ENCODE measurements at places on chromosomes 6 and 20.

GRCh38 chr6:28768187-28768913 lies 155.4 kb downstream of the TRIM27 start:
- no peak for DNase-seq

- DNase-seq, result no peak
Observed at GRCh38 chr6:36020154-36020553, 4.3 kb downstream of the SLC26A8 start.

GRCh38 chr6:161254464-161255253 lies 19.2 kb downstream of the AGPAT4 start:
- no peak for DNase-seq

- DNase-seq, result no peak
Observed at GRCh38 chr6:50666089-50666488, 47.2 kb upstream of the TFAP2D start.

- no peak for DNase-seq
Observed at GRCh38 chr20:52937591-52938100, 34.5 kb upstream of the TSHZ2 start.

GRCh38 chr20:54256202-54256601 lies 48.3 kb downstream of the PFDN4 start:
- DNase-seq, result no peak

- no peak for DNase-seq
Observed at GRCh38 chr6:89950879-89951391, 56.7 kb downstream of the GJA10 start.

DNA sequence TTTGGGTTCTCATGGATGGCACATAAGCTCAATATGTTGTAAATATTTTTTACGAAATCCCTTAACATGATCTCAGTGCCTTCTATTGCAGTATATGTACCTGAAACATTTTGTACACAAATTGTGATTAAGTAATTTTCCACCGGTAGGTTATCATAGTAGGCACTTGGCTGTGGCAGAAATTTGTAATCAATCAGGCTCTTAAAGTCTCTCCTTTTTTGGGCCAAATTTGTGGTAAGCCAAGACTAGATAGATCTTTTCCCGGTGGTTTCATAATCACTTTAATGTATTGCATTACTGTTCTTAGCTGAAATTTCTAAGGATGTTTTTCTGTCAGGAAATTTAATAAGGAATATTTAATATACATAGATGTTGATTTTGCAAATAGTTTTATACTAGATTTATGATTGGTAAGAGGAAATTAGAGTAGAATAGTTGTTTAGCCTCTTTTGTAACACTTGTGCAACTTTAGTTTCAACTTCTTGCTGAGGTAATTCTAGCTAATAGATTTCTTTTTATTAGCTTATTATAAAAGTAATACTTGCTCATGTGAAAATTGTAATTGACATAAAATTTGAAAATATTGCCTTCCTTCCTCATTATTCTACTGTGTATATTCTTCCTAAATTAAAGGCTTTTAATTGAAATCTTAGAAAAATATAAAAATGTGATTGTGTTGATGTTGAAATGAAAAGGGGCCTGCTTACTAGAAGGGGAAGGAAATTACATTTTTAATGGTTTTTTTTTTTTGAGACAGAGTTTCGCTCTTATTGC lies 3.2 kb downstream of the PCMT1 start:
- no peak for DNase-seq

DNA sequence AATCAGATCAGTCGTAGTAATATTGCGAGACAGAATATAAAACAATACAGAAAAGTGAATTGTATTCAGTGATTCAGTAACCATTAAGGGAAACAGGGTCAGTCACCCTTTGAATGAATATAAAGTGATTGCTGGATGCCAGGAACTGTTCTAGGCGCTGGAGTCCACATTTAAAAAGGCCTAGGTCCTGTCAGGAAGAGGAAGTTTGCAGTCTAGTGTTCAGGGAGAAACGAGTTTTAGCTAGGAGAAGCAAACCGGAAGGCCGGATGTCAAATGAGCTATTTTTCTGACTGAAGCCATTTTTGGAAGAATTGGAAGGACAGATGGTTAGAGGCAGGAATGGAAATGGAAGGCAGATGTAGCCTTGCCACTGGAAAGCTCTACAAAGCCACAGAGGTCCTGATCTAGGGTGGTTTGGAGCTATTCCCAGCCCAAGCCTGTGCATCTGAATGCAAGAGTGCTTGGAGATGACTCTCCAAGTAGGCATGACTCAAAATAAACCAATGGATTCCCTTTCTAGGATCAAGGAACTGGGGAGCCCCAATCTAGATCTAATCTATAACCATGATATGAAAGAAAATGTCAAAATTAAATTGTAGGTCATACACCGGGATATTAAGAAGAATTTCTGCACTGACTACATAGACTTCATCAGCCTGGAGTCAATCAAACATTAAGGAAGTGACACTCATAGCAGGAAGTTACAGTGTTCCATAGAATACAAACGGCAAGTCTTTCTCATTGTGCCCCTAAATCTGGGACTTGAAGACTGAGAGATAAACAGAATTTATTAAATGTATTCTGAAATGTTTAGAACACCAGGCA lies 36.8 kb upstream of the CDKAL1 start:
- no peak for DNase-seq

DNA sequence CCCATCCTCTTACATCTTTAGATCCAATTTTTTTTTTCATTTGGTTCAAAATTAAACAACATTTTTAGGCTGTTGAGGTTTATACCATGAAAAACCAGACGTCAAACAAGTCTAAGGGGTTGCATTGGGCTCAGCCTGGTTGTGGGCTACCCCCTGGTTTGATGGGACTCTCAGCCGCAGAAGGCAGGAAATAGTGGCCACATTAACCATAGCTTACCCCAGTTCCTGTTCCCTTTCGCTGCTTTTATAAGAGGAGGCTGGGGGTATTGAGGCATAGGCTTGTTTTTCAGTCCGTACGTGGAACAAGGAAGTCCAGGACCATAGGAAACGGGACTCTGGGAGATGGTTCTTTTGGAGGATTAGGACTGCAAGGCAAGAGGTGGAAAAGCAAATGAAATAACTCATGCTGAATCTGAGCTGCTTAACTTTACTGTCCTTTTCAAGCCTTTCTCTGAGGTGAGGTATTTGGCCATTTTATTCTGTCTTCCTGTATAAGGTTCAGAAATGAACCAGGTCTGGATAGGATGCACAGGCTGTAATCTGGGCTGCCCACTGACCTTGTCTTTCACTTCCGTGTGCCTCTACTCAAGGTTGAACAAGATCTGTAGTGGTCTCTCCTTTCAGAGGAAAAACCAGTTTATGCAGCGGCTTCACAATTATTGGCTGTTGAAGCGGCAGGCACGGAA lies 7.7 kb downstream of the BRPF3 start:
- DNase-seq, result no peak

DNA sequence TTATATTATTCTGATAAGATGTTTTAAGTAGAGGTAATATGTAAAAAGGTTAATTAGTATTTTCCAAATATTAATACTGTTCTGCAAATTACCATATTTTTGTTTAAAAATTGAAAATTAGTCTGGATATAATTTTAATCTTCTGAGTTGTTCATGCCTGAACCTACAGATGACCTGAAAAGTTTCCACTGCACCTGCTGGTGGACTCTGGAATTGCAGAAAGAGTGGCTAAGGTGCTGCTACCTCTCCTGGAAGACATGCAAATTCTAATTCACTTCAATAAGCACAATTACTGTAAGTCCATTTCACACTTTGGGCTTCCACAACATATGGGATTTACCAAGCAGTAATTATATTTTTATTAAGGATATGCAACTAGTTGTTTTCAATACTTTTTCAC lies 77.7 kb upstream of the OLIG3 start:
- no peak for DNase-seq

- no peak for DNase-seq
Observed at GRCh38 chr6:72032086-72032485, 145.7 kb downstream of the RIMS1 start.

DNA sequence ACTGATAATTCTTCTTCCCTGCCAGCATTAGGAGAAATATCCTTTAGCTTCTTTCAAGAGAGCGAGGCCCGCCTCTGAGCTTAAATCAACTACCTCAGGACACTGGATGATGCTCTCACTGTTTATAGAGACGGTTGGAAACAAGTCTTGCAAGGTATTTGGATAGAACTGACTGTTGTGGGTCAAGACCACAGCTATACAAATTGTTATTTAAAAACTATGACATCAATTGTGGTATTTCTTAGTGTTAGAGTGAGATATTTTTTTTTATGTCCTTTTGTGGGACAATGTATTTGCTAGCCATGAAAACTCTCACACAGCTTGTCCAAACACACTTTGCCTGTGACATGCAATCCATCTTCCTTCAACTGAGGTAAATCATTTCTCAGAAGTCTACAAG lies 136.3 kb upstream of the PHACTR1 start:
- DNase-seq, result no peak

DNA sequence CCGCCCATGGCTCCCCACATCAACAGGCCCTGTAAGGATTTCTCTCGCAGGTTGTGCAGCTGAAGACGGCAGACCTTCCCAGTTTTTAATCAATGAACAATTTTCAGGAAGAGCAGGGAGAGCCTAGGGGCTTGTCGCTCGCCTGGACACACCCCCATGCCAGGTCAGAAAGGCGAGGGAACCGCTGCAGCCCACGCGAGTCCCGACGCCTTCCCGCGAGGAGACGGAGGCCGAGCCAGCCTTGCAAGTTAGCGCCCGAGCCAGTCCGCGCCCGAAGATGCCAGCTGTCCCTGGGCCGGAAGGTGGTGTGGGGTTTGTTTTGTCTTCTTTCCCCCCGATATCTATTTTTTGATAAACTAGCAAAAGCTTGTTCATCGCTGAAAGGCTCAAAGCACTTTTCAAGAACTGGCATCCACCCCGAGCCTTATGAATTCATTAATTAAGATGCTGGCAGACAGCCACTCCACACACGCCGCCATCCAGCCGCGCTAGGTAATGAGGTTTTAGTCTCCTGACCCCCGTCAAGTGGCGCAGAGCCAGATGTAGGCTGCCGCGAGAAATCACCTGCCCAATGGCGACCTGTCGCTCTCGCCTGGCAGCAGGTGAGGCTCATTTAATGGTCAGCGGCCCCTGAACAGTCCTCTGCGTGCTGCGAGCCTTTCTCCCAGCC lies 6.6 kb downstream of the CCDC167 start:
- DNase-seq, result no peak

DNA sequence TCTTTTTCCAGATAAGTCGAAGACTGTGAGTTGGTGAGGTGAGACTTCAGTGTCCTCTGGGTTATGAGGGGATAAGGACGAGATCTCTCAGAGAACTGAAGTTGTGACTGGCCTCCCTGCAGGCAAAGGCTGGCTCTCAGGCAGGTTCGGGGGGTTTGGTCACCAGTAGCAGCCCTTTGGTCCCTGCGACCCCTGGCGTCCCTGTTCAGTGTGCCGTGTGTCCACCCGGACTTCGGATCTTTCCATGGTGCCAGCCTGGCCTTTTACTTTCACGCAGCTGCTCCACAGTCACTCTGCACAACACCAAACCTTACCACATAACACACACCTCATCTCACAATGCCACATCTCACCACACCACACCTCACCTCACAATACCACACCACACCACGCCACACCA lies 131.9 kb downstream of the ERMARD start:
- no peak for DNase-seq

GRCh38 chr6:113731541-113731940 lies 125.6 kb upstream of the MARCKS start:
- no peak for DNase-seq

GRCh38 chr6:18246205-18246604 lies 18.1 kb downstream of the DEK start:
- no peak for DNase-seq

DNA sequence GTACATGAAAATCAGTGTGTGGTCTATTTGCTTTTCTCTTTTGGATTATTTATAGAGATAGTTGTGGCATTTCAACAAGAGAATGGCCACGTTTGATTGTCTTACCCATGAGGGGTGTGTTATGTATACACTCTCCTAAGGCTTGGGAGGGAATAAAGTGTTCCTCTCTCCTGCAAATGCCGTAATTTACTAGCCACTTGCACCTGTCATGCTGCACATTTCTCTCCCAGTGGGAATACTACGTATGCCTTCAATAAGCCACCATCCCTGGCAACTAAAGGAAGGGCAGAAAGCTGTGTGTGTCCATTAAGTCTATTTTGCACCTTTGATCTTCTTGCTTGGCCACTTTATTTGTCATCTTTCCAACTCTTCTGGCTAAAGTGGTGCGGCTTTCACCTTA lies 541.2 kb downstream of the QKI start:
- no peak for DNase-seq

GRCh38 chr20:60465993-60466686 lies 507.9 kb downstream of the CDH26 start:
- no peak for DNase-seq

- DNase-seq, result no peak
Observed at GRCh38 chr20:32231245-32231644, 23.6 kb downstream of the POFUT1 start.

- DNase-seq, result peak; percentile 53
Observed at GRCh38 chr6:13194852-13195251, 133.5 kb downstream of the TBC1D7 start.

- DNase-seq, result no peak
Observed at GRCh38 chr6:156816505-156816904, 39.3 kb downstream of the ARID1B start.

DNA sequence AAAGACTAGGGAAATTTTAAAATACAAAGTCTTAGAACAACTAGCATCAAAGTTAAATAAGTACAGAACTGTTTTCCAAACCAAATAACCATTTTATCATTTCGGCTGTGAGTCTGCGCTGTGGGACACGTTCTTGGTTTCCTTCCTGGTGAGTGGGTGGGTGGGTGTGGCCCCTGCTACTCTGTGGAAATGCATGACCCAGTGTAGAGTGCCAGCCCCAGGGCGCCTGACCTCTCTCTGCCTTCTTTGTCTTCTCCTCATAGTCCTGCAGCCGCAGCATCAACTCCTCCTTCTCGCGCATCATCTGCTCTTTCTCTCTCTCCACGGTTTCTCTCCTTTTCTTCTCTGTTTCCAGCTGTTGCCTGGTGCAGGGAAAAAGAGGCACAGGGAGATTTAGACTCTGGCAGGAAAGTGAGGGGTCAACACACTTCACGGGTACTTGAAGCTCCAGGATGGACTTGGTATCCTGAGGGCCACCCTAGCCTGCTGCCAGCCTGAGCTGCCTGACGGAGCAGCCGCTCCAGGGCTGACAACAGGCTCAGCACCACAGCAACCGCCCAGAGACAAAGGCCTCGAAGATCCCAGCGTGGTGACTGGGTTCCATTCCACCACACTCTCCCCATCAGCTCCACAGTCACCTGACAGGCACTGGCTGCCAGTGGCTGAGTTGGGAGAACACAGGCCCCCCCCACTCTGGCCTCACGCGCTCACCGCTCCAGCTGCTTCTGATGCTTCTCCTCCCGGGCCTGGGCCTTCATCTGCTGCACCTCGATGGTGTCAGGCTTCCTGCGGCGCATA lies 48.4 kb downstream of the EZR start:
- DNase-seq, result no peak

DNA sequence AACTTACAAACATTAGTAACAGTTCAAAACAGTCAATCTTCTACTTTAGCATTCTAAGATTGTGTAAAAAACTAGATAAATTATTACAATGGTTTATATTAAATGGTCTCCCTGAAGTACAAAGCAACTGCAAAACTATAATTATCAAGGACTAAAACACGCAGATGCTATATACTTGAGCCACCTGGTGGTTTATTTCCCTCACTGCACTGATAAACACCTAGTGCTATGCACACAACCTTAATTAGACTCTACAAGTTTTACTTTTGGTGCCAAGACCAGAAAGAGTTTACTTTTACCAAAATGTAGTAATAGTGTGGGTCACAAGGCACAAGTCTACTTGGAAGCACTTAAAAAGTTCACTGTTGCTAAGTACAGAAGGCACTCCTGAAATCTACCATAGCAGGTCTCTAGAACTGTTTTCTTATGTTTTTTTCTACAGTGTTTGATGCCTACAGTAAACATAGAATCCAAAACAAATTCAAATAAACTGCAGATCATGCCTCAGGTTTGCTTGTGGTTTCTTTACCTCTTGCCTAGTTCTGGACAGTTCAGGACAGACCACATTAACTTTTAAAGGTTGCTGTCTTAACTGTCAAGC lies 49.2 kb downstream of the GMDS start:
- no peak for DNase-seq

Measured in 8988T (cell line).